Activated T-helper 1 cell treated with anti-CD3 and anti-CD28 coated beads, Interleukin-2, amount 50 U/mL, for 16 hours (primary cell): ENCODE measurements at places on chromosomes 12 and 14.

- no peak for DNase-seq
Measured at GRCh38 chr14:98181241-98181640, 1090.8 kb downstream of the BCL11B start.

- DNase-seq: peak; percentile 17
Measured at GRCh38 chr14:74618078-74618952, 6.3 kb upstream of the LTBP2 start.

- DNase-seq: no peak
Measured at GRCh38 chr14:75141967-75142366, 15.1 kb upstream of the NEK9 start.

DNA sequence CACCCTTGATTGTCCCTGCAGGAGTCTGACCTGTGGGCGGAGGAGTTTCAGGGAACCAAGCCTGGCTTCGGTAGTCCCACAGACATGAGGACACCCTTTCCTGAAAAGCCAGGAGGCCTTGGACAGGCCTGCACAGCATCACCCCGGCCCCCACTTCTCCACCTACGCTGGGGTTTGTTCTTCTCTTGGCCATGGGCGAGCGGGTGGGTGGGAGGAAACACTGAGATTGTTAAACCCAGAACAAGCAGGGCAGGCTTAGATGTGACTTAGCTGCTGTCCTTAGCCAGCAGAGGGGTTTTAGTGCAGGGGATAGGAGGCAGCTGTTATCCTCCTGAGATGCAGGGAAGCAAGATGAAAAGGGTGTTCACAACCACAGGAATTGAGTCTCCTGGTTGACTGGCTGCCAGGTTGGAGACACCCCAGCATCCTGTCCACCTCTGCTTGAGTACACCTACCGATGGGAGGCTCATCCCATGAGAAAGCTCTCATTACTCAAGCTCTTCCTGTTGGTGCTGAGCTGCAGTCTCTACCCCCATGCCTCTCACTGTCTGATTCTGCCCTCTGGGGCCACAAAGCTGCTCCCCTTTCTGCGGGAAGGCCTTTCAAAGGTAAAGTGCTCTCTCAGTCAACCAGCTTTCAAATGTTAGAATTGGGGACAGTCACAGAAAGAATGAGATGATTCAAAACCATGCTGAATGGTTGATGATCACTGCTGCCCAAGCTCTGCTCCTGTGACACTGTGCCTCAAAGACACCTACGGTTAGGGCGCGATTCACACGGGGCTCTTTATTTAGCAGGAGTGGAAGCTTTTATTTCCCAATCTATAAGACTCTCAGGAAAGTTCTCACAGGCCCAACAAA is 86.3 kb downstream of the IRF2BPL start:
- no peak for DNase-seq

DNA sequence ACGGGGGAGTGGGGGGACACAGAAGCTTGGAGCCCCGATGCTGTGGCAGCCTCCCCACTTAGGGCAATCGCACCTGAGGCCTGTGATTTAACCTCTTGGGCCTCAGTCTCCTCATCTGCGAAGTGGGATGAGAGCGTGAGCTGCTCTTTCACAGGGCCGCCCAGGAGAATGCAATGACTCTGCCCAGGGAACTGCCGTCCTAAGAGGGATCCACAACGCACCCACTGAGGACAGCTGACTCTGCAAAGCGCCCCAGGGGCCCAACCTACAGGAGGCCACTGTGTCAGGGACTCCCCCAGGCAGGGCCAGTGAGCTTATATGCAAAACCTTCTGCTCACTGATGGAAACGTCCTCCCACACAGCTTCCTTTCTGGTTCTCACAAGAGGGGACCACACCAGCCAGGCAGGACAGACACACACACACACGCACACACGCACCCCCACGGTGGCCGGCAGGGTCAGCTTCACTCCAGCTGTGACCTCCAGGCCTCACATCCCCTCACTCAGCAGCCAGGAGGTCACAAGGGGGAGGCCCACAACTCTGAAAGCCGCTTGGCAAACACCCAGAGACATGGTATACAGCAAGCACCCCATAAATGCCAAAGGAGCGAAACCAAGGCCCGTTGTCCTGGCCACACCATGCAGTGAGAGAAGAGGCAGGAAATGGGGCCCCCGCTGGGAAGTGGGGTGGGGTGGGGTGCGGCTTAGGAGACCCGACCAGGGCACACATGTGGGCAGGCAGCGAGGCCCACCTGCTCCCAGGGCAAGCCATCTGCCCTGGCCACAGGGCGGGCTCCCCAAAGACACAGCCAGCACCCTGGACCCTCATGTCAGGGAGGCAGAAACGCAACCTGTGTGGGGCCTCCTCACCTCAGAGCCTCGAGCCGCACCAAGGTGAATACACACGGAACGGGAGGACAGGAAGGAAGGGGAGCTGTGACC is 73.3 kb downstream of the NCOR2 start:
- no peak for DNase-seq

DNA sequence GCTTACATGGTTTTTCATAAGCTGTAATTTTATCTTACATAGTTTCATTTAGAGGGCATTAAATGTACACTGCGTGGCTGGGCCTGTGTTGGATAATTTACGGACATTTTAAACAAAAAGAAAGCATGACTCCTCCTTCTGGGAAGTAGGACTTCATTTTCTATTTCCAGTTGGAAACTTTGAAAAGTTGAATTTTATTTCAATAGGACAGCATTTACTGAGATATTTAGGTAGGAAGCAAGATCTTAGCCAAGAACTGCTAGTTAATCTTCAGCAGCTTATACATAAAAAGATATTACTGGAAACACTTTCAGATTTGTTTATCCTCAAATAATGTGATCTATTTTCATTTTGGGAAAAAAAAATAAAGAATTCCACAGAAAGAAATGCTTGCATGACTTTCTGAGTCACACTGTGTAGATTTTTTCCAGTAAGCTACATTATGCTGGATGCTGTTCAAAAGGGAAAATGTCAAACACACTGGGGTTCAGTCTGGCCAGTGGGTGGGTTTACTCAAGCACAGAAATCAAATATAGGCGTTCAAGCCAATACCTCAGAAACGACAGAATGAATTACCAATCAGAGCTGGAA is 239.4 kb upstream of the KRR1 start:
- no peak for DNase-seq

- DNase-seq: peak; percentile 31
Measured at GRCh38 chr14:65961004-65961403, 525.2 kb upstream of the CCDC196 start.

- DNase-seq: no peak
Measured at GRCh38 chr14:74583689-74584434, 28.2 kb downstream of the LTBP2 start.

GRCh38 chr12:123942911-123943648 is 29.6 kb downstream of the CCDC92 start:
- DNase-seq: no peak

DNA sequence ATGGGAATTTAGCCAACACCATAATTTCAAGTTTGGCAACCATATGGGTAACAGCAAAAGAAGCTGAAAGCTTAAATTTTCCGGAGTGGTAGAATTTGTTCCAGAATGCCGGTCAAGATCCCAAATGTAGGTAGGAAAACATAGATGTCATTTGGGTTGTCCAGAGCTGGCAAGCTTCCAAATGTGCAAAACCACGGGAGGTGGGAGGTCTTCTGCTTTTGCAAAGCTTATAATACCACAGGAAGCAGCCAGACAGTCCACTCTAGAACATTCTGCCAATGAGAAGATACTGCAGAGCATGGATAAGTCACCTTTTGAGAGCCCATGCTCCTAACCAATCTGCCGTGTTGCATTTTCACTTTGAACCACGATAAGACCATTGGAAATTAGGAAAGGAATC is 26.4 kb upstream of the BATF start:
- no peak for DNase-seq

DNA sequence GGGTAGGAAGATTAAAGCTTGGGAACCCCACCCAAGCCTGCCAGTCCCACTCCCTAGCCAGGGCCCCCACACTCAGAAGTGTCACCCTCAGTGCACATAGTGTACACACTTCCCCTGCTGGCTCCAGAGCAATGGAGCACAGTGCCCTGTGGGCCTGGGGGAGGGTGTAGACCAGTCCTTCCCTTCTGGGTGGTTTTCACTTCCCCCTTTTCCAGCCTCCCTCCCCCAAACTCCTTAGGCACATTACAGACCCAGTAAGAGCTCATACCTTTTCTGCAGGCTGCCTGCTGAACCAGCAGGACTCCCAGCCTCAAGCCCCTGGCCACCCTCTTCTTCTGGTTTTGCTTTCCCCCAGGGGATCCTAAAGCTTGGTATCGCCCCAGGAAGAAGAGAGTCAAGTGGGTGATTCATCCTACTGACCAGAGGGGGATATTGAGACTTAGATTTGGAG is at the start of gene ZNF385A:
TSS of gene ZNF385A (minus strand) at position 143 of the 451 bp plus-strand sequence. CDS start 219 bp downstream, outside the sequence.
- DNase-seq: no peak

GRCh38 chr12:122265886-122266229 is 436 bp downstream of the VPS33A start:
- DNase-seq: no peak

- peak; percentile 32 for DNase-seq
Measured at GRCh38 chr12:64665514-64665913, 55.2 kb downstream of the RASSF3 start.

GRCh38 chr12:124768452-124769162 is 95.1 kb downstream of the SCARB1 start:
- no peak for DNase-seq

DNA sequence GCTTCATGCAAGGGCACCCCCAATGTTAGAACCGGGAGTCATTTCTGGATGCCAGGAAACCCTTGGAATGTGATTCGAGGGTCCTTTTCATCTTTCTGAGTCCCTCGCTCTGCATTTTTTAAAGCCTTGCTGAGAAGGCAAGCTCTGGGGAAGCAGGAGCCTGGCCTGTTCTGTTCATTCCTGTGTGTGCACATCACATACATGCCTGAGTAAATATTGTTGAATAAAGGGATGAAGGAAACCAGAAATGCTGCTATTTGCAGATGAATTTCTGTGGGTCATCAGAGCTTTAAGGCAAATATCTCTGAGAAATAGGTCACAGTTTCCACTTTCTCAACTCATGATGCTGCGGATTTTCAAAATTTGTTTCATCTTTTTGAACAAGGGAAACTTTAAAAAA is 170.1 kb downstream of the PAH start:
- no peak for DNase-seq

GRCh38 chr14:106872611-106873446 is 1346.4 kb downstream of the TMEM121 start:
- DNase-seq: peak; percentile 71

DNA sequence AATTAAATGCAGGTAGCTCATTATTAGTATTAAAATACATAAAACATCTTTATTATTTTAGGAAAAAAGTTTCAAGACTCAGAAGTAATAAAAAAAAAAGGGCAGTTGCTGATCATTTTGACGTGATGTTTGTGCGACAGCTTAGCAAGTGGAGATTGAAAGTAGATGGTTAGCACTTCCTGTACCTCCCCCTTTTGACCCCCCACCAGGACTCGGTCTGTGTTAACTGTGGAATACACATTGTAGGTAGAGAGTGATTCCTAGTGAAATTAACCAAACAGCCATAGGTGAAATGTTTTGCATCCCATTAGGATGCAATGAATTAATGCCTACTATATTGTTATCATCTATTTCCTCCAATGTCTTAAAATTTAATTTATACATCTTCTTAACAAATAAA is 120.8 kb downstream of the SLC5A8 start:
- no peak for DNase-seq

- no peak for DNase-seq
Measured at GRCh38 chr12:12563290-12563928, 746 bp upstream of the DUSP16 start.

DNA sequence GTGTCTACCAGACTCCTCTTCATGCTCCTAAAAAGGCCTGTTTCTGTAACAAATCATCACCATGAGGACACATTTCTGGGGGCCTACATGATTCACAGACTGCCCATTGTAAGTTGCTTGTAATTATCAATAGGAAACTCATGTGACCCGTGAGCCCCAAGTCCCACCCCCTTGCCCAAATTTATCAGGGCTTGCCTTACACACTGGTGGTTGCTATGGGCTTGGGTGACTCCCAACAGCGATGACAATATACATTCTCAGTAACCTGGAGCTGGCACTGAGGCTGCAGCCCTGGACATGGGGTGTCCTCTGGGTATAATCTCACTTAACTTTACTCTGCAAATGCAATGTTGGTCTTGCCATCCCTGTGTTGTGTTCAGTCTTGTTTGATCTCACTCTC is 149.2 kb downstream of the NRXN3 start:
- DNase-seq: no peak

DNA sequence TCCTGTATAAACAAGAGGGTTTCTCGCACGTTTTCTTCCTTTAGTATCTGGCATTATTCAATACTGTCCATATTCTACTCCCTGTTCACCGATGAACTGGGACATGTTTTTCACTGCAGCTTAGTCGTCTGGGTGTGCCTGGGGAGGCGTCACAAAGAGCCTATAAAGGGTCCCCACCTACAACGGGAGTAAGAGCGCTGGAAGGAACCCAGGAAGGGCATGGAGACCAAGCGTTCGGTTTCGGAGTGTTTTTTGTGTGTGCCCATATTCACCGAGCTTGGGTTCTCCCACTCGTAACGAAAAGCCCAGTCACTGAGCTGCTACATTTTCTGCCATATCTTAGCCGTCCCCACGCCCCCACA is 592 bp upstream of the USP15 start:
- DNase-seq: no peak

DNA sequence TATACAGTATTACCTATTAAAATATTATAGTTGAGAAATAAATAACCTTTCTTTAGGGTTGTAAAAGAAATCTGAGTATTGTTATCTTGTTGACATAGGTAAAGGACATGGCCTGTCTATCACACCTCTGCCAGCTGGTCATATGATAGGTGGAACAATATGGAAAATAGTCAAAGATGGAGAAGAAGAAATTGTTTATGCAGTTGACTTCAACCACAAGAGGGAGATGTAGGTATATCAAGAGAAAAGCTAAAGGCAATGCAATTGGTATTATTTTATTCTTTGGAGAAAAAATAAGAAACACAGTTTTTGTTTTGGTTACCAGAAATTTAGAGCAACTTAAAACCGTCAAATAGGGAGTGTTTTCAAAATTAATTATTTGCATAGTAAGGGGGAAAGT is 13.5 kb downstream of the CPSF2 start:
- DNase-seq: no peak

- DNase-seq: no peak
Measured at GRCh38 chr14:93909429-93910128, 17.6 kb upstream of the FAM181A start.

DNA sequence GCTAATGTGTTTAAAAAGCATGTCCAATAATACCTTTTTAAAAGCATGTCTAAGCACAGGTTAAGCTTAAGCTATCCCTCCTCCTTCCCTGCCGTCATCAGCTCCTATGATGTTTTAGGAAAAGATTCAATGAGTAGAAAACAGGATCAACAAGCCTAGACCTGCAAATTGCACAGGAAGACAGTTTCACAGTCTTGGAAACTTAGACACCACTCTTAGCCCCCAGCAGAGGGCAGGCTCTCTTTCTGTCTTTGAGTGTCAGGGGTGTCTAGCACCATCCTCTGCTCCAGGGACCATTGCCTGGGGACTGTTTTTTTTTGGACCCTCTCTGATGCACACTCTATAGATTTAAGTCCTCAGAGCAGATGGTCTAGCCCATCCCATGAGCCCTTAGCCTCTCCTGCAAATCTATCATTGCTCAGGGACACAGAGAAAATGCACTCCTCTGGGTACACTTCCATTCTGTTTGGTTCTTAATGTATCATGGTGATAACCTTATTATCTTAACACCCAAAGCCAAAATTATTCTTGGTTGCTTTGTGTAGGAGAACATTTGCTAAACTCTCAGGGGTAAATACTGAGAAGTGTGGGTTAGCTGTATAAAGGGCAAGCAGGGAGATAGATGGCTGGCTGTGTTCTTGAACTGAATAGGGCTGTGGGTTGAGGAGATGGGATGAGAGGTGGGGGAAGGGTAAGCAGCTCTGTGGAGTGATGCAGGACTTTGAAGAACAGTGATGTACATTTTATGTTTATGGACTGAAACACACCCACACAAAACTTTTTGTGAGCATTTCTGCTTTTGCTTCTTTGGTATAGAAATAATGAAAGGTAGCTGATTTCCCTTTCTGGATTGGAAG is 259.9 kb upstream of the DDHD1 start:
- DNase-seq: no peak
